Activated T-cell treated with anti-CD3 and anti-CD28 coated beads for 1 hour (primary cell): ENCODE measurements at places on chromosomes 3 and 15.

- DNase-seq: no peak
Measured at GRCh38 chr3:13656584-13657301, 107.8 kb downstream of the FBLN2 start.

DNA sequence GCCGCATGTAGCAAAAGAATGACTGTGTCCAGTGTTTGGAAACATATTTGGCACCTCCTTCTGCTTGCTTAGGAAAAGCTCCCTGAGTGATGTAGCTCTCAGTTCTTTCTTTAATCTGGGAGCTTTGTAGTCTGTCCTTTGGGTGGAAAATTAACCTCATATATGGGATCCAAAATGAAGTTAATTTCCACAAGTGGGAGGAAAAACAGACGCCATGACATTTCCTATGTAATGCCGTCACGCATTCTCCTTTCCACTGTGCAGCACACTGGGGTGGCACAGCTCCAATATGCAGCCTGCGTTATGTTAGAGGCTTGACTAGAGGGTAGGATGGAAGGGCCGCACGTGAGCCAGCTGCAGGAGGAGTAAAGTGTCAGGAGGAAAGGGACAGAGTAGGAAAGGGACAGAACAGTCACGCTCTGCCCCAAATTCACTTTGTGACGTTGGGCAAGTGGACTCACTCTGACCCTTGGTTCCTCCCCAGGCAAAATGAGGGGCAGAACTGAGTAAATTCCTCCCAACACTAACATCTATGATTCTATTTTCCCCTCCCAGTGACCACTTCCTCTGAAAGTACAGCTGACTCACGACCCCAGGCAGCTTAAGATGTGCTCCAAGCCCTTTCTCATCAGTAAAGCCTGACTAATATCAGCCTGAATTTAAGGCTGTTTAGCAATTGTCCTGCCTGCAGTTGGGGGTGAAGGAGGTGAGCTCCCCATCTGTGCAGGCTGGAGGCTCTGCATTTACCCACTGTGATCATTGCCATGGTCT, 176.5 kb upstream of the PFN2 start:
- DNase-seq: no peak

DNA sequence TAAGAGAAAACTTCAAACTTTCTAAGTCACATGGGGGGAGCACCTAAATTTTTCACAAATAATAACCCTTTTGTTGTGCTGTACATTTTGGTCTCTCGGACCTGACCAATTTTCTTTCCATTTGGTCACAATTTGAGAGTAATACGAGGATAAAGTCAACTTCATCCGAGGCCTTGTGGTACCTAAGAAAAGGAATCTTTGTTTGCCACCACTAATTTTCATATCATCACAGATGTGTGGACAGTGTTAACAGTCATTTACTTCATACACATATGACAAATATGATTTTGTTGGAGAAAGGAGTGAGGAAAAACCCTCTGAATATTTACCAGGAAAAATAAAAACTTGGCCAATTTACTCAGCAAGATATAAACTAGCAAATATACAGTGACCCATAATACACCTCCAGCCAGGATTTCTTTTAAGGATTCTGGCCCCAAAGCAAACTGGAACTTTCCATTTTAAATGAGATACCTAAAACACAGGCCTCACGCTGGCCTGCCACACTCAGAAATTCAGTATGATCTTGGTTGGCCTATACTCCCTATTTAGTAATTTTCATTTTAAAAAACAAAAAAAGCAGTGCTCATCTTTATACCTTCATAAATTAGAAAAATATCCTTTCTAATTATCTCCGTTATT, 40.7 kb downstream of the VGLL4 start:
- no peak for DNase-seq

DNA sequence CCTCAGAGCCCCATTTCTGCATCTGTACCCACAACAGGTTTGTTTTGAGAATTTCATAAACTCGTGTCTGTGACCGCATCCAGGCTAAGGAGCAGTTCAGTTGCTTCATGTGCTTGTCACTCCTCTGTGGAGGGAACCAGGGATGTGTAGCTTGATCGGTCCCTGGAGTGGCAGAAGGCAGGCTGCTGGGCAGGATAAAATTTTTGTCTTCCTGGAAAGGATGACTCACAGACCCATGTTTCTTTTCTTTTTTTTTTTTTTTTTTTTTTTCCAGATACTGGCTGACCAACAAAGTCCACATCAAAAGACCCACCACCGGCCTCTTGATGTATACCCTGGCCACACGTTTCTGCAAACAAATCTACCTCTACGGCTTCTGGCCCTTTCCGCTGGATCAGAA, 70.1 kb downstream of the ST8SIA2 start:
- DNase-seq: no peak

DNA sequence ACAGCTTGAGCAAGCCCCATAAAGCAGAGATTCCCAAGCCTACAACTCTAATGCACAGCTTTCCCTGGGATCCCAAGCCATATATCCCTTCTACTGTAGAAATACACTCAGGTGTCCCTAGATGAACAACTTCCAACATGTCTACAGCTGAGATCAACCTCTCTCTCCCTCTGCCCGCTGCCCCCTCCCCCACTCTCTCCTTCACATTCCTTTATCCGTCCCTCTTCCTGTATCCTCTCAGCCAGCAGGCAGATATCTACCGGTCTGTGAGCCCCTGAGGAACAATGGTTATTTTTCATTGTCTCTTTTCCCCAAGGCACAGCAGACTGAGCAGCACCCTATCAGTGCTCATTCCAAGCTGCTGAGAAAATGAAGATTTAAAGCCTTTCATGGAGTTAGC, 138.6 kb downstream of the SUCLG2 start:
- DNase-seq: no peak

GRCh38 chr15:26126070-26126469, 262.9 kb upstream of the ATP10A start:
- no peak for DNase-seq
